ENCODE measurements at places on chromosomes 5 and 9.

DNA sequence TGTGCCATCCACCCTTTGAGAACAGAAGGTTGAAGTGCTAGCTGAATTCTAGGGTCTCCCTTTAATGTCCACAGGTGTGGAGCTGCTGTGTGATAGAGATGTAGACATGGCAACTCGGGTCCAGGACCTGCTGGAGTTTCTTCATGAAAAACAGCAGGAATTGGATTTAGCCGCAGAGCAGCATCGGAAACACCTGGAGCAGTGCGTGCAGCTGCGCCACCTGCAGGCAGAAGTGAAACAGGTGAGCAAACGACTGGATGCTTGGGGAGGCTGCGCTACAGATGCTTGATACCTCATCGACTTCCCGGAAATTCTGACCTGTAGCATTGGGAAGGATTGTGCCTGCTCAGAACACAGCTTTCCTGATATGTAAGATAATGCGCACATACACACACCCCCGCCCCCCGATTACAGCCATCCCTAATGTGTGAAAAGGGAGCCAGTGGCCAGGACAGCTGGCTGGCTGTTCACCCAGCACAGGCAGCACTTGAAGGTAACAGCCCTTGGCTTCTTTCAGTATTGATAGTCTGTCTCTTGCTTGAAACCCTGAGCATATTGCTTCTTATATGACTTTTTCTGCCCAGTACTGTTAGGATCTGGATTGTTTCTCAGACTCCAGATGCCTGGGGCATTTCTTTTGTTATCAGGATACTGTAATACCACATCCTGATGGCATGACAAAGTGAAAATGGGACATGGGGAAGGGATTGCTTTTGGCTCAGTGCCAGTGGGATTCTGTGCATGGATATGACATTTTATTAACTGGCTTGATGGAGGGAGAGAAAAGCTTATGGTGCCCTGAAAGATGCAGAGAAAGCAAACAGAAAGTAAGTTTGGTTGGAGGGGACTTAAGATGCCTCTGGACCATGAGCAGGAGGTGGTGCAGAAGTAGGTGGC, 216.8 kb upstream of the OTULINL start:
- DNase-seq, result no peak

DNA sequence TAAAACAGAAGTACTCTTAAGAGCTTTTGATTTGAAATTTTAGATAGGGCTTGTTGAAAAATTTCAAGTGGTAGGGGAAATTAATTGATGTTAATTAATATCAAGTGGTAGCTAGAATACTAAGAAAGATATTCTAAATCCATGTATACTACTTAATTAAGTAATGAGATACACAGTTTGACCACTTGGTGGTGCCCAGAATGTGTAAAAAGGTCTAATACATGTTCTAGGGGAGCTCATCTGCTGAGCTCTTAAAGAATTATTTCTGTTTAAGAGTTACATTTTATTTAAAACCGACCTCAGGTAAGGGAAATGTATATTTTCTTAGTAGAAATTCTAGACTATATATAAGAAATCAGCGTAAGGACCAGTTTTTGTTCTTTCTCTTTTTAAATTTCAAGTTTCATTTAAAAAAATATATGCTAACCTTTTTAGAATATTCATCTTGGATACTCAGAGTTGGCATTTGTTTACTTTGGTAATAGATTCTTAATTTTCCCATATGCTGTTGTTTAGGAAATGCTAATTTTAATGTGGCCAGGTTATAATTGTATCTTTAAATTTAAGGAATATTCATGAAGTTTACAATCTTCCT, 61.5 kb downstream of the LNPEP start:
- DNase-seq, result no peak

DNA sequence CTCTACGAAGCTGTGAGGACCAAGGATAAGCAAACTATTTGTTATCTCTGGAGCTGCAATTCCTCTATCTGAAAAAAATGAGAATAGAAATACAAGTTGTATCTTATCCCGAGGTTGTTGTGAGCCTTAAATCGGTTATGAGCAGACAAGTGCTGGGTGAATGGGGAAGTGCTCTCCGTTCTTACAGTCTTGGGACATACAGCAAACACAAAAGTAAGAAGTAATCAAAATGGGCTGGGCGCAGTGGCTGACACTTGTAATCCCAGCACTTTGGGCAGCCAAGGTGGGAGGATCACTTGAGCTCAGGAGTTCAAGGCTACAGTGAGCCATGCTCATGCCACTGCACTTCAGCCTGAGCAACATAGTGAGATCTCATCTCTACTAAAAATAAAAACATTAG, 31.7 kb downstream of the ITK start:
- DNase-seq, result no peak

DNA sequence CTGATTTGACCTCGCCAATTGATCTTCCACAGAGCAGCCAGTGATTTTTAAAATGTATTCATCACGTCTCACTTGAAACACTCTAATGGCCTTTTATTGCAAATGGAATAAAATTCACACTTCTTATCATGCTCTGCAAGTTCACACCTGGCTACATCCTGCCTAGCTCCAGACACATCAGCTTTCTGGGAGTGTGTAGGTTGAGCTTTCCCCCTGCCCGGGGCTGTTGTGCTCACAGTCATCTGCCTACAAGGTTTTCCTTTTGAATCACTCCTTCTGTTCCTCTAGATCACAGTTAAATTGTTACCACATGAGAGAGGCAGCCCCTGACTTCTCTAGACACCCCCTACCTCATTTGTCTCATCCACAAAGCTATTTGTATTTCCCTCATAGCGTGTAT, 674.5 kb downstream of the PRELID2 start:
- DNase-seq, result no peak

- no peak for DNase-seq
These were observed 69.5 kb upstream of the HAND1 start for GRCh38 chr5:154547551-154547950.

GRCh38 chr5:168340487-168340886, 49.0 kb downstream of the WWC1 start:
- no peak for DNase-seq

All from GM04503 (cell line).